HS-27A (cell line): ENCODE measurements at places on chromosomes 1 and 21.
A peak's percentile ranks its signal among the peaks of the same experiment; 100 is the strongest.

DNA sequence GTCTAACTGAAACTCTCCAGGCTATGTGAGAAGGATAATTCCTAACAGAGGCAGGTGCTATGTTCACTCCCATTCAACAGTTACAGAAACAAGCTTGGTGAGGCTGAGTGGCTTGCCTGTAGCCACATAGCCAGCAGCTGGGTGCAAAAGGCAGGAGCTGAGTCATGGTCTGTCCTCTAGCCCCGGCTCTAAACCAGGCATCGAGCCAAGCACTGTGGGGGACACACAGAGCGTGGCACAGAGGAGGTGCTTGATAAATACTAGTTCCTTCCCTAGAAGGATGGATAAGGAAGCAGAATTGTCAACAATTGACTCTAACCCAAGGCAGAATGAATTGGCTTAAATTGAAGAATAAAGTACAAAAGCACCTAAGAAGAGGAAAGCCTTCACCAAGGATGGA lies 10.4 kb upstream of the KCNA2 start:
- no peak for DNase-seq

- no peak for DNase-seq
Measured at GRCh38 chr1:222852326-222852725, 37.5 kb downstream of the DISP1 start.

DNA sequence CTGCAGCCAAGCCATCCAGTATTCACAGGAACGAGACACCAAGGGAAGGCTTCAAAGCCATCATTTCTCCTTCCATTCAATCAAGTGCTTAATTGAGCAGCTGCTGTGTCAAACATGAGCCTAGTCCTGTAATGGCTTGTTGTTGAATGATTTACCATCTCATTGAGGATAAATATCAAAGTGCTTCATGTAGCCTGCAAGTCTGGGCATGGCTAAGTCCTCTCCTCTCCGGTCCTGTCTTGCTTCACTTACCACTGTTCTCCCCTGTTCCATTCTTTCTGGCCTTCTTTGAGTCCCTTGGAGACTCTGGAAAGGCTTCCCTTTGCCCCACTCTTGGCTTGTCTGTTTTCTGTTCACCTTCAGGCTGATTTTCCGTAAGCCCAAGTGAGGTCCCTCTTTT lies 279.8 kb downstream of the PBX1 start:
- DNase-seq = no peak

DNA sequence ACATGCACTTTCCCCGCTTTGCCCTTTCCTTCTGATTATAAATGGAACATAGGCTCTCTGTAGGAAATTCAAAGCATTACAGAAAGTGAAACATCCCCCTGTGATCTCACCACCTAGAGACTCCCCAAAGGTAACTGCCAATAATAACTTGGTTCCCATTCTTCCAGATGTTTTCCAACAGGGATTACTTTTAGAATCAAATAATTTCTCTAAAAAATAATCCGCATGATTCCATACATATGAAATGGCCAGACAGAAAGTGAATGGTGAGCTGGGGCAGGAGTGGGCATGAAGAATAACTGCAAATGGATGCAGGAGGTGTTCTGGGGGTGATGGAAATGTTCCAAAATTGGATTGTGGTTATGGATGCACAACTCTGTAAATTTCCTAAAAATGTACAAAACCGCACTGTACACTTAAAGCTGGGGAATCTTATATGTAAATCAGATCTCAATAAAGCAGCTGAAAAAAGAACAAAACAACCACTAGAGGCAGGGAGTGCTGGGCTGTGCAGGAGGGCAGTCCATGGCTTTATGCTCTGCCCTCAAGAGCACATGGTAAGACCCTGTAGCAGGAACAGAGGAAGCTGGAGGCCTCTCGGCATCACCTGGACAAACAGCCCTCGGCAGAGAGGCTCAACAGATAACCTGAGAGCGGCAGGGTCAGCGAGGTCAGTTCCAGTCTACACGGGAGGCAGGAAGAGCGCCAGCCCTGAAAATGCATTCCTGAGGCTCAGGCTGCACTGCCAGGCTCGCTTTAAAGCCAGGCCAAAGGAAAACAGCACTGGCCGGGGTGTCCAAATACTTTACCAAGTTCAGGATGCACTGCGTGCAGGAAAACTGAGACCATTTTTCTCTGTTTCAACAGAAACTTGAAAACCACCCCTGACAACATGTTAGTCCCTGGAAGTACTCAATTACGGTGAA lies 39.7 kb downstream of the CAPZB start:
- DNase-seq = no peak

- DNase-seq = no peak
Measured at GRCh38 chr1:18945401-18945849, 11.1 kb downstream of the IFFO2 start.

DNA sequence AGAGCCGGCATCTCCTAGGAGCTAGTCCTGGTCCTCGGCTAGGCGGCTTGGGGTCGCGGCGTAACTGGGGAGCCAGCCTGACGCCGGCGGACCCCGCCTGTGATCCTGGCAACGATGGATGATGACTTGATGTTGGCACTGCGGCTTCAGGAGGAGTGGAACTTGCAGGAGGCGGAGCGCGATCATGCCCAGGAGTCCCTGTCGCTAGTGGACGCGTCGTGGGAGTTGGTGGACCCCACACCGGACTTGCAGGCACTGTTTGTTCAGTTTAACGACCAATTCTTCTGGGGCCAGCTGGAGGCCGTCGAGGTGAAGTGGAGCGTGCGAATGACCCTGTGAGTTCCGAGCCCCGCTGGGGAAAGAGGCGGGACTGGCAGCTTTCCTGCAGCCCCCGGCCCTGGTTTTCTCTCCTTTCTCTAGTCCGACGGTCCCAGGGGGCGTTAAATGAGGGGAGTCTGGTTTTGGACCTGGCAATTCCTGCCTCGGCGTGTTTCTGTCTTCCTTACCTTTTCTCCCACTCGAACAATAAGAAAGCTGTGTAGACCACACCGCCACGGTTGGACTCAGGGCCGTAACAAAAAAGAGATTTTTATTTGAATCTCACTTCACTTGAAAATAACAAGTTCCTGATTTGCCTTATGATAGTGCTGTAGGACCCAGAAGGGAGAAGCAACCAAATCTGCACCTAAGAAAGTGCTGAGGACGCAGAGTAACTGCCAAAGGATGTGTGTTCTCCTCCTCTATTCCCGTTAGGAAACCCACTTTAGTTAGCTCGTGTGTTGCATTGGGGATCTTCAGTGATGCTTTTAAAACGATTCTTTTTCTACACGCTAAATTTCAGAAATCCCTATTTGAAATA lies at the start of gene SPRTN:
TSS of gene SPRTN (plus strand) at position 24 of the 859 bp plus-strand sequence. CDS start at position 115, 91 bp downstream.
- no peak for DNase-seq

- DNase-seq = no peak
Measured at GRCh38 chr1:208534599-208534897, 290.4 kb upstream of the PLXNA2 start.

DNA sequence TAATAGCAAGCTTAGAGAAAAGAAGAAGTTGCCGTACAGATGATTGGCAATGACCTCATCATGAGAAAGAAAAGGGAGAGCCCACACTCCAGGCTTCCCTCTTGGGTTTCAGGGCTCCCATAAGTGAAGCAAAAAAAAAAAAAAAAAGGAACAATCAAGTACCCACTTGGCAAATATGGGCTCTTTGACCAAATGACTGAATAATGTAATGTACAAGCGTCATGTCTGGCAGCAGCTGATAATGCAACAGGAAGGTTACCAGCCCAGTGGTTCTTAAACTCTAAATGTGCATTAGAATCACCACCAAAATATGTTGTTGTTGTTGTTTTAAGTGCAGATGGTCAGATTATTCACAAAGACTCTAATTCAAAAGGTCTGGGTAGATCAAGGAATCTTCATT lies 13.5 kb downstream of the TNFSF4 start:
- DNase-seq = peak; percentile 58

- no peak for DNase-seq
Measured at GRCh38 chr1:53285969-53286760, 41.7 kb downstream of the LRP8 start.

- no peak for DNase-seq
Measured at GRCh38 chr1:51541313-51542050, 22.4 kb upstream of the EPS15 start.

DNA sequence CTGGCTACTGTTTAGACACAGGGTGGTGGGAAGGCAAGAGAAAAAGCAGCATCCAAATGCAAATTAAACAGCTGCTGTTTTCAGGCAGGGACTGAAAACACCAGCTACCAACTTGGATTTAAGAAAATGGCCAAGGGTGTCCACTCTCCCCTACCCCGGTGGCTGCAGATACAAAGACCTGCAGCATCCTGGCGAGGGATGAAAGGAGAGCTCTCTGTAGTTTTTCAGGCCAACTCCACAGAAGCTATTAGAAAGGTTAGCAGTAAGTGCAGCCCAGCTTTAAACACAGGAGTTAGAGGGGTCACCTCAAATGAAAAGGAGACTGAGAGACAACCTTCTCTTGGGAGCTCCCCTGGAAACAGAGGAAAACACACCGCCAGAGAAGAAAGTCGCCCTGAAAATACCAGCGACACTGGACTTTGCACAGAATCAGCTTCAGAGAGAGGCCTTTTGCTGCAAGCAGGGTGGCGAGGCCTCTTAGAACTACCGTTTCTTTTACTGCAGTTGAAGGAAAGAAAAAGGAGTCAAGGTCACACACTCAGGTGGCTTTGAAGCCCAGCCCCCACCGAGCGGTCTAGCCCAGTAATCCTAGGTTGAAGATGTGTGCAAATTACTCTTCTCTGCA lies 74.4 kb upstream of the TIAM1 start:
- no peak for DNase-seq

DNA sequence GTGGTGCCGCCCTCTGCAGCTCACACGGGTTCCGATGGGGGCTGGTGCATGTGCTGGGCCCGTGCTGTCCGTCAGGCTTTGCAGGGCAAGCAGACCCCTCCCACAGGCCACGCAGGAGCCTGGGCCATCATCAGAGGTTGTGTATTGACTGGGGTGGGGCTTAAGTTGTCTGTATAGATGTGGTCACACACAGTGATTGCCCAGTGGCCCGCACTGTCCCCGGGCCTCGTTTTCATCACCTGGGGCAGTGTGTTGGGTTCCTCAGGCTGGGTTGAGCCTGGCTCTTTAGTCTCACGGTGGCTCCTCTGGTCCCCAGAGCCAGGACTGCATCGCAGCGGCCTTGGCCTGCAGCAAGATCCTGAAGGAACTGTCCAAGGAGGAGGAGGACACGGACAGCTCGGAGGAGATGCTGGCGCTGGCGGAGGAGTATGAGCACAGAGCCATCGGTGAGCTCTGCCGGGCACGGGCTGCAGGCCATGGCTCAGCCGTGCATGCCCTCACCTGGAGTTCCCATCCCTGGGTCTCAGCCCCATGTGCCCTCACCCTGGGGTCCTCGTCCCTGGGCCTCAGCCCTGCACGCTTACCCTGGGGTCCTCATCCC lies 44.1 kb downstream of the TRPM2 start:
- no peak for DNase-seq

DNA sequence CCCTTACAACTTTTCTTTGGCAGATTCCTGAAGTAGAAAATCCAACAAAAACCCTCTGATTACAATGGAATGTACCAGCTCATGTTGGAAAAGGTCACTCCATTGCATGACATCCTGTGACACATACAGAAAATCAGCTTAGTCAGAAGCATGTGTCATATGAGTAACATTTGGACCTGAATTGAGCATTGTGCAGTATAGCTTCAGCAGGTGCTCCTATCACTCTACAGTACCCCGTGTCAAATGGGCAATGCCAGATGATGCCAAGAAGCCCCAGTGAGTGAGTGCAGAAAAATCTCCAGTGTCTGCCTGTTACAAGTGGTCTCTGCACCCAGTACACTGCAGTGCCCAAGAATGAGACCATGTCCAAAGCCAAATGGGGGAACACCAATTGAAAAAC lies 129.7 kb upstream of the RUNX1 start:
- DNase-seq = peak; percentile 51

DNA sequence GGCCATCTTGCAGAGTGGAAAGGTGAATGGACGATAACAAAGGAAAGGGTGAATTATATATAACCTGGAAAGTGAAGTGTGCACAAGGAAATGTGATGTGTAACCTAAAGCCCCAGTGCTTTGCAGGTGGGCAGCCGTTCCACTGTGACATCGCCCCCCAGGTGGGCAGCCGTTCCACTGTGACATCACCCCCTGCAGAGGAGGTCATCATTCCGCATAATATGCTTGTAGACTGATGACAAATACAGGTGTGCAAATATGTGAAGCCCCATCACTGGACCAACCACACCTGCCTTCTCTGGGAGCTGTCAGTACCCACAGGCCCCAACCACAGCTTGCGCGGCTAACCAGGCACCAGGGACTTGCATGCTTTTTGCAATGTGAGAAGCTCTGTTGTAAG lies 4.7 kb upstream of the ZNF496 start:
- no peak for DNase-seq

- no peak for DNase-seq
Measured at GRCh38 chr1:56466538-56466937, 112.8 kb downstream of the PLPP3 start.

- DNase-seq = no peak
Measured at GRCh38 chr1:63261736-63262458, 60.5 kb upstream of the FOXD3 start.

DNA sequence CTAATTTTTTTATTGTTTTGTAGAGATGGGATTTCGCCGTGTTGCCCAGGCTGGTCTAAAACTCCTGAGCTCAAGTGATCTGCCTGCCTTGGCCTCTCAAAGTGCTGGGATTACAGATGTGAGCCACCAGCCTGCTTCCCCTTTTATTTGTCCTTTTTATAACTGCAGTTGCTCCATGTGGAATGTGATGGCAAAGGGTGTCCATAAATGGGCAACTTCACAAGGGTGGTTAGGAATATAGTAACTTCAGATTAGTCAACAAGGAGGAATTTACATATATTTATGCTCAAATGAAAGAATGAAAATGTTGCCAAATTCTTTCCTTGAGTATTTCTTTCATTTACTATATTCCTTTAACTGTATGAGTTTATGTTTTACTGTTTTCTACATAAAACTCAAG lies 182.9 kb downstream of the BACH1 start:
- DNase-seq = peak; percentile 63

GRCh38 chr1:3597599-3597964 lies 13.7 kb downstream of the MEGF6 start:
- no peak for DNase-seq

GRCh38 chr1:53246261-53247134 lies 8.2 kb upstream of the MAGOH start:
- DNase-seq = peak; percentile 92

DNA sequence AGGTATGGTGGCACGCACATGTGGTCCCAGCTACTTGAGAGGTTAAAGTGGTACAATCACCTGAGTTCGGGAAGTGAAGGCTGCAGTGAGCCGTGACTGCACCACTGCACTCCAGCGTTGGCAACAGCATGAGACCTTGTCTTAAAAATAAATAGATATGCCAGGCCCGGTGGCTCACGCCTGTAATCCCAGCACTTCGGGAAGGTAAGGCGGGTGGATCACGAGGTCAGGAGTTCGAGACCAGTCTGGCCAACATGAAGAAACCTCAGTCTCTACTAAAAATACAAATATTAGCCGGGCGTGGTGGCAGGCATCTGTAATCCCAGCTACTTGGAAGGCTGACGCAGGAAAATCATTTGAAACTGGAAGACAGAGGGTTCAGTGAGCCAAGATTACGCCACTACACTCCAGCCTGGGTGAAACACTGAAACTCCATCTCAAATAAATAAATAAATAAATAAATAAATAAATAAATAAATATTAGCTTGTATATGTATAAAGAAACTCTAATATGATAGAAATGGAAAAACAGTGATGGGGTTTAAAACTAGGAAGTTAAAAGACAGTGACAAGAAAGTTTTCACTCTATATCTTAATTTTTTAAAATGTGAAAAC lies 18.8 kb downstream of the GATAD2B start:
- DNase-seq = no peak

- DNase-seq = no peak
Measured at GRCh38 chr1:40092706-40093639, 4.1 kb downstream of the PPT1 start.

- peak; percentile 51 for DNase-seq
Measured at GRCh38 chr1:181010789-181011188, 11.9 kb downstream of the STX6 start.
